ENCODE measurements at places on chromosomes 2 and 18.

DNA sequence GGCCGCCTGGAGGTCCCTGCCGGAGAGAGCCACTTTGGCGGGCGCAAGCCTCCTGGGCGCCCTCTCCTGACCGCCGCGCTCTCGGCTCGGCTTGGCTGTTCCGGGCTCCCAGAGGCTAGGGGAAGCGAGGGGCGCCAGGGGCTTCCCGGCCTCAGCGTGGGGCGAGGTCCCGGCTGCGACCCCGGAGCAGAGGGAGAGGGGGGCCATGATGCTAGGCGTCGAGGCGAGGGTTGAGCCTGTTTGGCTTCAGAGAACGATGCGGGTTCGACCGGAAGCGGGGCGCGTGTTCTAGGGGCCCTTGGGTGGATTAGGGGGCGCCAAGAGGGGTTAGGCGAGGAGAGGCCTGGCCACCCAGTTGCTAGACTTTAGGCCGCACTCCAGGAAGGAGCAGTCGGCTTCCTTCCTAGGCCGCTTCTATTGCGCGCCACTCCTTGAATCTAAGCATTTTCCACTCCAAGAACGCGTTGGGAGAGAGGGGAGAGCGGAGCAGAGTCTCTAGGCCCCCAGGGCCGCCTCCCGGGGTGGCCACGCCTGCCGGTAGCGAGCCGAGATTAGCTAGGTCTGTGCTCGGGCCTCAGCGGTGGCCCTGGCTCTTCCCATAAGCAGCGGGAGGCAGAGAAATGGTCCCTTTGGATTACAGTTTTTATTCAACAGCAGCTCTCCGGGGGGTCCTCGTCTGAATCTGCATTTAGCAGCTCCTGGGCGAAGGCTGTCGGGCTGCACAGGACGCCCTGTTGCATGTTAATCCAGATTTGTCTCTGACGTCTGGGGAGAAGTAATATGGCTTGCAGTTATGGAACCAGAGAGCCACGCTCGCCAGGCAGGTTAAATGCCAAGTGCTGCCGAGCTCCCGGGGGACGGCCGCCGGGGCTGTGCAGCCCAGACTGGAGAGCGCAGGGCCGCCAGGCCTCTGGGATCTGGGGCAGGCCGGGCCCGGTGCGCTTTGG lies 11.3 kb downstream of the MEIS1 start:
- peak; percentile 49 for DNase-seq

DNA sequence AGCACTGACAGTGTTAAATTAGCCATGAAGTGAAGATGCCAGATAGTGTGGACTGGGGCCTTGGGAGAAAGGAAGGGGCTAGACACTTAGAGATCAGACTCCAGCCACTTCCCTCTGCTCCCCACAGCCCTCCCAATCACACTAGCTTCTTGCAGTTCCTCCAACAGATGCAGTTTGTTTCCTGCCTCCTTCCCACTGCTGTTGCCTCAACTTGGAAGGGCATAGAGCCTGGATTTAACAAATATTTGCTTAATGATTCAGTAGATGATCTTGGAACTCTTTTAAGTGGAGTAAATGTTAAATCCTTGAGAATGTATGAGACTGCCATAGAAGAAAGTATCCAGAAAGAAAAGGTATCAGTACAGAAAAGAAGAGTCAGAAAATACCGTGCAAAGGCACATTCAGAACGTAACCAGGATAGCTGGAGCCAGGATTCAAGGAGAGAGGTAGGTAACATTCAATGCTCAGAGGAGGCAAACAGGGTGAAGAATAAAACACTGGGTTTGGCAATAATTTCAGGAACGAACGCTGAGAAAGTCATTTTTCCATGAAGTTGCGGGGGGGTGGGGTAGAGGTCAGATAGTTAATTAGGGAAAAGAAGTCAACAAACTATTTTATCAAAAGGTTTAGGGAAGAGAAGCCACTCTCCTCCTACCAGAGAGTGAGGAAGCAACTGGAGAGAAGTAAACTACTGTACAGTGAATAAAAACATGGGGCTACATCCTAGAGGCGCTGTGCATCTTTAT lies 1.3 kb upstream of the BZW1 start:
- DNase-seq: no peak

DNA sequence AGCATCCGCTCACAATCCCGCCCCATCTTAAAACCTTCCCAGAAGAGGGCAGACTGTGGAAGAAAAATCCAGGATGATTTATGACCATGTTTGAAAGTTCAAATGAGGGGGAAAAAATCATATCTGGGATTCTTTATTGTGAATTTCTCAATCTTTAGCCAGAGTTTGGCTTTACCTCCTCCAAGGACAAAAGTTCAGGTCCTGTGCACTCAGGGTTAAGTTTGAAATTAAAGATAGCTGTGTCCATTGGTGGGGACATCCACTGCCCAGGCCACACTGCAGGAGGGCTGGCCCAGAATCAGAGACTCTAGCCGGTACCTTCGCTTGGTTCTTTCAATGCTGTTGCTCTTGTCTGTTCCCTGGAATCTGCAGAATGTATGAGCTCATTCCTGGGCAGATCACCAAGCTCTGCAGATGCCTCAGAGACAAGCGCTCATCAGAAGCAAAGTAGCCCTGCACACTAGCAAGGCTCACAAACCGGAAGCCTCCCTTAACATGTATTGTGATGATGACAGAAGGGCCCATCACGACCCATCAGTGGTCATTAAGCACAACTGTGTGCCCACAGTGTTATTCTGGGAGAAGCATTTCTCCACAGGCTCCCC lies 375.3 kb upstream of the KLHL29 start:
- peak; percentile 93 for DNase-seq

- DNase-seq: no peak
Measured at GRCh38 chr2:98308068-98308467, 38.2 kb upstream of the CNGA3 start.

GRCh38 chr2:120939595-120940318 lies 204.1 kb downstream of the GLI2 start:
- no peak for DNase-seq

DNA sequence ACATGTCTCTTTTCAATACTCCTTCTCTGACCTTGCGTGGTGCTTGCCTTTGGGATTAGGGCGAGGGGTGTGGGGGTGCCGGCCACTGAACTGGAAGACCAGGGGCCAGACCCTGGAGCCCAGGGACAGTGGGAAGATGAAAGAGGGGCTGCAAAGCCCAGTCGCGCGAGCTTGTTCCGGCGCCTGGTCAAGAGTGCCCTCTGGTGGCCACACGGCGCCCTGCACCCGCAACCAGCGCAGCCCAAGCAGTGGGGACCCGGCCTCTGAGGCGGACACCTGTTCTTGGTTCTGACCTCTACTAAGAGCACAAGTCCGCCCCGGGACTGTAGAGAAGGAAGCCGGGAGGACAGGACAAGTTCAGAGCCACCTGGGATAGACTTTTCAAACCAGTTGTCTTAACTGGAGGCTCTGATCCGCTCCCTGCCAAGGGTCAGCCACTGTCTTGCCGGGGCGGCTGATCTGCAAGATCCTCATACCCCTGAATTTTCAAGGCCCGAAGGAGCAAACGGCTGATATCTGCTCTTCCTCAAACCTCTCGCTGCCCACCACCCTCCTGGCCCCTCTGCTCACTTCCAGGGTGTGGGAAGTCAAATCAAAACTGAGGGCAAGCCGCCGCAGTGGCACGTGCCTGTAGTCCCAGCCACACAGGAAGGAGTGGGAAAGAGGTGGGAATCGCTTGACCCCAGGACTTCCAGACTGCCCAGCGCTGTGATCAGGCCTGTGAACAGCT lies 14.9 kb upstream of the MSH6 start:
- DNase-seq: peak; percentile 62

- DNase-seq: no peak
Measured at GRCh38 chr2:86274265-86274917, 63.0 kb downstream of the REEP1 start.

DNA sequence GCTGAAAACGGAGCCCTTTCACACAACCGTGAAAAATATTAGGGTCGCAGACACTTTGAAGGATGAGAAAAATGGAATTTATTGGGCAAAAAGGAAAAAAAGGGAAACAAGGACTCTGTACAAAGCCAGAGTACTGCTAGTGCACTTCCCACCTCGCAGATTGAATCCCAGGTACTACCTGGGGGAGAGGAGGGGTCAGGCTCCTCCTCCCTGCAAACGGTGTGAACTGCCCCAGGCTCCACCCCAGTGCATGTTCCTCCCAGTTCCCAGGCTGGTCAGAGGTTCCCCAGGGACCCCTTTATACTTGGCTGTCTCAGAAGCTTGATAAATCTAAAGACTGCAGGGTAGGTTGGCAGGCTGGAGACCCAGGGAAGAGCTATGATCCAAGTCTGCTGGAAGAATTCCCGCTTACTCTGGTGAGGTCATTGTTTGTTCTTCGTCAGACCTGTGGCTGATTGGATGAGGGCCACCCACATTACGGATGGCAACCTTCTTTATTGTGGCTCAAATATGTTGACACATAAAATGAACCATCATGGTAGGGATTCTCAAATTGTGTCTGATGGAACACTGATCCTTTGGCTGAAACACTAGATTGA lies 290.4 kb upstream of the POU3F3 start:
- no peak for DNase-seq

GRCh38 chr2:239646184-239646583 lies 245.4 kb upstream of the HDAC4 start:
- DNase-seq: no peak

DNA sequence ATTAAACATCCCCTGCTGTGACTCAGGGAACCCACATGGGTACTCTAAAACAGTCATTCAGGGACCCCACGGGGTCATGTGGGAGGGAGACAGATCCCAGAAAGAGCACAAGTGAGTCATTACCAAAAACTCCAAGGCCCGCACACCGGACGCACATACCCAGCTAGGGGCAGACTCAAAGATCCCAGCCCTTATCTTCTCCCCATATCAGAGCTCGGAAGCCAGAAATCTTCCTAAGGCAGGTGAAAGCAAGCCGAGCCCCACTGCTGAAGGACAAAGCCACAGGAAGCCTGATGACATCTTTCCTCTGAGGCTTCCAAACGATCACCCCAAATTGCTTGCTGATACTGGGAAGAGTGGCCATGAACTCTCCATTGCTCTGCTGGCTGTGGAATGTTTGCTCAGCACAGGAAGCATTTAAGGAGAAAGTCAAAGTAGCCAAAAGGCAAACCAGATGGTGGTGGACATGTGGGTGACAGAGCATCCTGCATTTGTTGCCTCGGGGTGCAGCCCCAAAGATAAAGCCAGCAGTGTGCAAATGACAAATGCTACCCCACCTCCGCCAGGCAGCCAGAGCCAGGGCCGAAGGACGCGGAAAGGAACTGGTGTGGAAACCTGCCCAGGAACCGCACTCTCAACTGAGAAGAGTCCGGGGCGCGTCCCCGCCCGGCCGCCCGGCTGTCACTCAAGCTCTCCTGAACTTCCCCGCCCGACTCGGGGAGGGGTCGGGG lies 784 bp downstream of the ACTR1B start:
- peak; percentile 75 for DNase-seq

DNA sequence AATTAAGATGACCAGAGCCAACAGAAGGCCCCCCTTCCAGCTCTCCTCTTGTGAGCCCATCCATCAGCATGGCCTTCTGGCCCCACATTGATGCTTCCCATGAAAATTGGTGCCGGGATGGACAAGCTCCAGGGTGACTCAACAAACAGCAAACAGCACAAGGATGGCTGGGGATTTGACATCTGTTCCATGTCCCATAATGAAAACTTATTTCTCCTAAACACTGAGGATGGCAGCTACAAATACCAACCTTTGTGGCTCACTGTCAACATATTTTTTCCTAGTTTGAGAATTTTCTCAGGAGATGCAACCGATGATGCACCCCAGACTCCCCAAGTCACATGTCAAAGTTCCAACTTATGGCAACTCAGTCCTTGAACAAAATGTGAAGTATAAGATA lies 169.6 kb upstream of the SIX2 start:
- no peak for DNase-seq

DNA sequence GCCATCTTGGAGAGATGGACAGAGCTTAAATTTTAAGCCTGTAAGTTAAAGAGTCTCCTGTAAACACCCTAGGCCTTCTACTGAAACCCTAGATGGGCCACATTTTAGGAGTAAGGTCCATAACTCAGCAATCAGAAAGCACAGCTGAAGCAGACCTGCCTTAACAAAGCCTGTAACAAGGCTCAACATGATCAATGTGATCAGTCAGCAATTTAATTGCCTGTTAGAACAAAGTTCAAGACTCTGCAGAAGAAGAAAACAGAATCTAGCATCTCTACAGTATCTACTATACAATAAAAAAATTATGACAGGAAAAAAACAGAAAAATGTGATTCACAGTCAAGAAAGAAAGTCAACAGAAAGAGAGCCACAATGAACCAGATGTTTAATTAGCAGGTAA lies 27.1 kb downstream of the SEPTIN10 start:
- no peak for DNase-seq

DNA sequence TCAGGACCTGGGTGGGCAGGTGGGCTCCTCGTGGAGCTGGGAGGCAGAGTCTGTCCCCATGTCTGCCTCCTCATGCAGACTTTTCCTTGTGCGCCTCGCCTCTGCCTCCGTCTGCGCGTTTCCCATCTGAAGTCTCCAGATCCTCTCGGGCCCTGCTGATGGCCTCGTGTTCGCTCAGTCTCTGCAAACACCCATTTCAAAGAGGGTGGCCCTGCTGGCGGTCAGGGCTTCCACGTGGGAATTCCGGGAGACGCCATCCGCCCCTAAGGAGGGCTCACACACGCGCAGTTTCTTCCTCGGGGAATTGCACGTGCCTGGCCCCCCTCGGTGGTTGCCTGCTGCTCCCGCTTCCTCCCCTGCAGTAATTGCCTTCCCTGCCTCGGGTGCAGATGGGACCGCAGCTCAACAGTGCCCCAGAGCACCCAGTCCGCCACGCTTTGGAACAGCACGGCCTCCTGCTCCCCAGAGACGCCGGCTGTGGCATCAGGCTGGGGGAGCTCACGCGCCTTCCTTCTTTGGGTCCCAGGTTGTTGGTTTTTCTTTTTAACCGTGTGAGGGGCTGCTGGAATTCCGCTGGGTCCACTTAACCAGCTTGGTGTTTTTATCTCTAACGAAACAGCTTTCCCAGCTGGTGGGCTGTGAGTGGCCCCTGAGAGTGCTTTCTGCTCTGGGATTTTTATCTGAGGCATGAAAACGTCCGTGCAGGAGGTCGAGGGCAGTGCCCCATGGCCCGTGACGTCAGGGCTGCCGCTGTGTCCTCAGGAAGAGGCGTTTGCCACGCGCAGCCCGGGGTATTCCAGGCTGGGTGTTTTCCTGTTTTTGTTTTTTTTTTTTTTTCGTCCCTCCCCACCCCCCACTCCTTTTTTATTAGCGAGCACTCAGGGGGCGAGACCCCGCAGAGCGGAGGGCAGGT lies 16.1 kb downstream of the NFATC1 start:
- no peak for DNase-seq

GRCh38 chr18:32319084-32319483 lies 129.2 kb downstream of the MEP1B start:
- DNase-seq: no peak

- DNase-seq: no peak
Measured at GRCh38 chr18:23541349-23542093, 38.2 kb downstream of the RMC1 start.

GRCh38 chr2:197010200-197011020 lies 83.9 kb upstream of the PGAP1 start:
- DNase-seq: no peak

- peak; percentile 80 for DNase-seq
Measured at GRCh38 chr2:119283873-119284331, 60.3 kb downstream of the STEAP3 start.

- DNase-seq: no peak
Measured at GRCh38 chr2:154452906-154453493, 245.5 kb upstream of the KCNJ3 start.

GRCh38 chr18:32770666-32771168 lies 2.1 kb downstream of the KLHL14 start:
- no peak for DNase-seq
